Transverse colon (tissue), 4 donors: ENCODE measurements at places on chromosomes 6 and 20. TPM values are rescaled to one million over a fixed set of nuclear protein-coding genes. Genes with fewer than 3 reads are reported as not detected.

The HLA-F gene
- total RNA-seq = 285 TPM

The BNIP5 gene
- 23.6 TPM for total RNA-seq

The EPHA7 gene
- 3.6 TPM for total RNA-seq

The SRMS gene
- total RNA-seq = 0.79 TPM

The NRSN1 gene
- total RNA-seq = 0.16 TPM

- no peak overlapping the region for H3K27ac ChIP-seq
- no peak for DNase-seq
- H3K4me3 ChIP-seq = no peak overlapping the region
- H3K4me1 ChIP-seq = no peaks in the 10 kb centered on the region
- no peaks in the 10 kb centered on the region for H3K27me3 ChIP-seq
- H3K36me3 ChIP-seq = peaks cover 86% of the 10 kb centered on the region
Measured at GRCh38 chr6:35635601-35636597, 52.8 kb downstream of the FKBP5 start.

GRCh38 chr20:45898285-45898684 lies 7.2 kb downstream of the CTSA start:
- no peaks in the 10 kb centered on the region for H3K4me1 ChIP-seq
- H3K27me3 ChIP-seq = no peaks in the 10 kb centered on the region
- no peak overlapping the region for H3K4me3 ChIP-seq
- DNase-seq = no peak

DNA sequence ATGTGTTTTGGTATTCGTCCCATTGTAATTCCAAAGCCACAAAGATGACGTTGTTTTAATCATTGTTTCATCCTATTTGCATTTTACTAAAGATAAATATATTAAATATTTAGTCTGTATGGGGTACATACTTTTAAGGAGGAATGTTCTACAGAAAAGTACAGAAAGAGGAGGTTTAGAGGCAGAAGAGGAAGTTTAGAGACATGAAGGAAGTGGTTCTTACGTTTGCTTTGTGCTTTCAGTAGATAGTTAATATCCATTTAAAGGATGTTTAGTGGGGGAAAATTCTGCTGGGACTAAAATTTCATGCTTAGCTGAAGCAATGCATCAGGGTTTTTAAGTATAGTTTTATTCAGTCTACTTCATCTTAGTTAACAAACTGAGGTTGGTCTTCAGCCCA lies 116.6 kb downstream of the CRYBG1 start:
- H3K4me3 ChIP-seq = no peak overlapping the region
- H3K27ac ChIP-seq = no peak overlapping the region
- no peaks in the 10 kb centered on the region for H3K27me3 ChIP-seq
- no peaks in the 10 kb centered on the region for H3K4me1 ChIP-seq
- H3K36me3 ChIP-seq = no peaks in the 10 kb centered on the region

- H3K36me3 ChIP-seq = peaks cover 13% of the 10 kb centered on the region
- no peak overlapping the region for H3K4me3 ChIP-seq
- DNase-seq = no peak
- no peaks in the 10 kb centered on the region for H3K27me3 ChIP-seq
- H3K27ac ChIP-seq = no peak overlapping the region
Measured at GRCh38 chr20:51653226-51653625, 110.7 kb upstream of the NFATC2 start.

DNA sequence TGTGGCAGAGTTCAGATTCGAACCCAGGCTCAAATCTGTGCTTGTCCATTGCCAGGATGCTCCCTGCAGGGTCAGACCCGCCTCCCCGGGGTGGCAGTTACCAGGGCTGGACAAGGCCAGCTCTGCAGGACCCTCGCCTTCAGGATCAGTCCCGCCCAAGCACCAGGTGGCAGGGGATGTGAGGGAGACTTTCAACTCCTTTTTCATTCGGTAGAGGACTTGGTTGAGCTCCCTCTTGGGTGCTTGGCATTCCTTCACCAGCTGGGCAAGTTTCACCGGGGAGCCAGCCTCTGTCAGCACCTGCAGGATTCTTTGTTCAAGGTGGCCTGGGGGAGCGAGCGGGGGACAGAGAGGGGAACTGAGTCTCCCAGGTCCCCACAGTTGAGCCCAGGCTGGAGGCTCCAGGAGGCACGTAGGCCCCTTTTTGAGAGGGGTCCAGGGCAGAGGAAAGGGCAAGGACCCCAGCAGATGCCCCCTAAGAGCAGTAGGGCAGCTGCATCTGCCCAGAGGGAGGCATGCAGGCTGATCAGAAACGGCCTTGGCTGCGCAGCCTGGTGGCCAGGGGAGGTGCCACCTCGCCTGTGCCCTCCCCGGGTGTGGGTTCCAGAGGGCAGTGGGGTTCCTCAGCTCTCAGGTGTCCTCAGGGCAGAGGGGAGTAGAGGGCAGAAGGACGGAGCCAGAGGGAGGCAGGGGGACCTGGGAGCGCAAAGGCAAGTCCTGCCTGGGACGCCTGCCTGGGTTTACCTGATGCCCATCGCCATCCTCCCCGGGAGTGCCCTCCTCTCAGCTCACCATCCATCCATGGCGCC lies 3.9 kb downstream of the ZBP1 start:
- H3K36me3 ChIP-seq = no peaks in the 10 kb centered on the region
- H3K4me1 ChIP-seq = peaks cover 30% of the 10 kb centered on the region
- DNase-seq = no peak
- no peak overlapping the region for H3K27ac ChIP-seq

GRCh38 chr6:139940741-139941729 lies 566.6 kb upstream of the CITED2 start:
- no peak overlapping the region for H3K4me3 ChIP-seq
- DNase-seq = no peak

- H3K4me1 ChIP-seq = no peaks in the 10 kb centered on the region
- H3K27ac ChIP-seq = no peak overlapping the region
- H3K4me3 ChIP-seq = no peak overlapping the region
- H3K27me3 ChIP-seq = no peaks in the 10 kb centered on the region
- H3K36me3 ChIP-seq = no peaks in the 10 kb centered on the region
- DNase-seq = no peak
Measured at GRCh38 chr6:65745614-65746013, 38.6 kb upstream of the EYS start.

GRCh38 chr20:9235518-9235917 lies 166.6 kb downstream of the PLCB4 start:
- no peak for DNase-seq
- no peak overlapping the region for H3K27ac ChIP-seq

GRCh38 chr20:496126-496696 lies 33.9 kb upstream of the TBC1D20 start:
- H3K36me3 ChIP-seq = peaks cover 49% of the 10 kb centered on the region
- H3K4me3 ChIP-seq = no peak overlapping the region
- no peak for DNase-seq
- no peaks in the 10 kb centered on the region for H3K27me3 ChIP-seq
- peak overlapping the region; percentile 34 for H3K27ac ChIP-seq

DNA sequence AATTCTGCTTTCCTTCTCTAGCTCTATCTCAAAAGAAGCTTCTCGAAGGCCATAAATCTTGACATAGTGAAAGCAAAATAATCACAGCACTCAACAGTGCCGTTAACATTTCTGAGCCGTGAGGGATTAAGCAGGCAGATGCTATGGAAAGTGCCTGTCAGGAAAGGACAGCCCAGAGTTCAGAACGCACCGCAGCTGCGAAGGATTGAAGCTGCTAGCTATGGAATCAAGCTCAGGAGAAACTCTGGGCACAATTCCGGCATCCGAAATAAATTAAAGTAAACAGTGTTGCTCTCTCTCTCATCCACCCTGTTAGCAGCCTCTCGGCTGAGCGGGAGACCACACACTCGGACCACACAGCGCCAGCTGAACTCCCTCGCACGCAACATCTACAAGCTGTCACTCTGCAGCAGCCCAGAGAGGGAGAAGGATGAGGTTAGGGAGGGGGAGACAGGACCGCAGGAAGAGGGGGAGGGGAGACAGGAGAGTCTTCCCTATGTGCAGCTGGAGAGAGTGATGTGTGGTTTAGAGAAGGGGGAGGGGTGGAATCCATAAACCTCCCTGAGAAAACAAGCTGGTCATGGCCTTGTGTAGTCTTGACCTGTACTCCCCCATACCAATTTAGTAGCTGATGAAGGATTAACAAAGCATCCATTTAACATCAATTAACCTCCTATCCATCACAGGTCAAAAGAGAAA lies 9.0 kb downstream of the EXOC2 start:
- no peaks in the 10 kb centered on the region for H3K36me3 ChIP-seq
- DNase-seq = peak; percentile 21
- peak overlapping the region; percentile 63 for H3K27ac ChIP-seq
- no peaks in the 10 kb centered on the region for H3K27me3 ChIP-seq
- no peak overlapping the region for H3K4me3 ChIP-seq
- peaks cover 49% of the 10 kb centered on the region for H3K4me1 ChIP-seq

DNA sequence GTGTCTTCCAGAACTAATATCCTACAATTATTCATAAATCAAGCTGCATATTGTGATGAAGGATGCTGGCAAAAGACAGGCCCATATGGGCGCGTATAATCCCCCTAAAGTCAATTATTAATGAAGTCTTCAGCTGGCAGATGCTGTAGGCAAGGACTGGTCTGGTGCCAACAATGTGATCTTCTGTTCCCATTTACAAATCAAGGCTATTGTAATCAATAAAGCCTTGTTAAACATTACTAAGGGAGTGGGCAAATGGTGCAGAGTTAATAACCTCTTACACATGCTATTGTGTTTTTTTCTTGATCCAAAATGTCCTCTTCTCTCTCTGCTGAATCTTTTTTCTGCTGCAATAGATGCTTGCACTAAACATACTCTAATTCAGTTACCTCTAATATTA lies 119.0 kb downstream of the ALDH8A1 start:
- H3K27ac ChIP-seq = no peak overlapping the region
- H3K4me3 ChIP-seq = no peak overlapping the region
- H3K4me1 ChIP-seq = peaks cover under 1% of the 10 kb centered on the region

GRCh38 chr6:155366325-155366724 lies 52.0 kb upstream of the TFB1M start:
- DNase-seq = no peak
- H3K36me3 ChIP-seq = no peaks in the 10 kb centered on the region
- no peak overlapping the region for H3K27ac ChIP-seq
- no peaks in the 10 kb centered on the region for H3K4me1 ChIP-seq

- no peak for DNase-seq
- no peak overlapping the region for H3K27ac ChIP-seq
- H3K36me3 ChIP-seq = no peaks in the 10 kb centered on the region
- no peaks in the 10 kb centered on the region for H3K27me3 ChIP-seq
- H3K4me1 ChIP-seq = no peaks in the 10 kb centered on the region
- no peak overlapping the region for H3K4me3 ChIP-seq
Measured at GRCh38 chr6:69825904-69826303, 29.1 kb upstream of the LMBRD1 start.

DNA sequence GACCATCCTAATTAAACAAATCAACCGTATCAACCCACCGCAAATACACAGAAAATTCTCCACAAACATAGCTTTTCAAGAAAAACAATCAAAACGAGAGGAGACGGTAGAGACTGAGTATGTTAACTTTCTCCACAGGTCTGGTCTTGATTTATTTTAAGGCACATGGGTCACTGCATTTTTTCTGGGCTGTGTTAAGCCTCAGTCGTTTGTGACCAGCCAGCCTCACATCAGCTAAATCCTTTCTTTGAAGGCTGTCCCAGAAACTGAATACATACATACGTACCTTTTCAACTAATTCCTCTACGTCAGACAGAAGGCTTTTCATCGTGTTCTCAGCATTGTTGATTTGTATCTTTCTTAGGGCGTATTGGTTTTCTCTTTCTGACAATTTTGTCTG lies 69.4 kb downstream of the LAMA4 start:
- H3K27me3 ChIP-seq = no peaks in the 10 kb centered on the region
- DNase-seq = no peak
- peak overlapping the region; percentile 5 for H3K27ac ChIP-seq
- no peaks in the 10 kb centered on the region for H3K4me1 ChIP-seq
- H3K4me3 ChIP-seq = no peak overlapping the region
- no peaks in the 10 kb centered on the region for H3K36me3 ChIP-seq

GRCh38 chr20:22916021-22916842 lies 118.9 kb upstream of the SSTR4 start:
- no peaks in the 10 kb centered on the region for H3K36me3 ChIP-seq
- no peaks in the 10 kb centered on the region for H3K4me1 ChIP-seq
- H3K4me3 ChIP-seq = no peak overlapping the region
